Cerebellum (tissue), 4 donors: ENCODE measurements at places on chromosomes 1 and 21. TPM values are rescaled to one million over a fixed set of nuclear protein-coding genes. Genes with fewer than 3 reads are reported as not detected.

GRCh38 chr1:119361205-119361604 is 7.4 kb upstream of the HAO2 start:
- no peak for DNase-seq

GRCh38 chr1:234368320-234369032 is 4.8 kb upstream of the COA6 start:
- DNase-seq, result no peak

GRCh38 chr1:94253456-94254017 is 16.2 kb upstream of the ARHGAP29 start:
- no peak for DNase-seq

DNA sequence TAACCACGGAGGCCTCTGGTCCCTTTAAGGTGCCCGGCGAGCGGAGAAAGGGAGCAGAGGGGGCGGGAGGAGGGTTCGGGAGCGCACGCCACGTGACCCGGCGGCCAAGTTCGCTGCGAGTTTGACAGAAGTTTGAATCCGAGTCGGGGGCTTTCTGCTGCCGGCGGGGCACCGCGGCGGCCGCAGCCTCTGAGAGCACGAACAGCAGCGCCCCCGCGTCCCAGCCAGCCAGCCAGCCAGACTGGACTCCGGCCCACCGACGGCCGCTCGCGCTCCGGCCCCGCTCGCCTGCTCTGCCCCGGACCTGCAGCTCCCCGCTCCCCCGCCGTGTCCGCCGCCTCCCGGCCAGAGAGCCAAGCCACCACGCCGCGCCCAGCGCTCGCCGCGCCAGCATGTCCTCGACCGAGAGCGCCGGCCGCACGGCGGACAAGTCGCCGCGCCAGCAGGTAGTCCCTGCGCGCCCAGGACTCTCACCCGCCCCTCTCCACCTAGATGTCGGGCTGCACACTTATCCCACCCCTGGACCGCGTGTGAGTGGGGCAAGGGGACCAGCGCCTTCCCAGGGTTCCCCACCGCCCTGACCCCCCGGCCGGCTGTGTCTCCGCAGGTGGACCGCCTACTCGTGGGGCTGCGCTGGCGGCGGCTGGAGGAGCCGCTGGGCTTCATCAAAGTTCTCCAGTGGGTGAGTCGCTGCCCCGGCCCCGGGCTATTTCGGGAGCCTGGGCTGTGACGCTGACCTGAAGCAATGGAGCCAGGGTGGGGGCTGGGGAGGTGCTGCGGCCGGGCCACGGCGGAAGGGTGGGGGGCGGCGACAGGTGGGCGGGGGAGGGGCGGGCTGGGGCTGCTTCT is at the start of gene SYPL2:
TSS of gene SYPL2 (plus strand) at position 95 of the 849 bp plus-strand sequence. CDS start at position 393, 298 bp downstream.
- peak; percentile 39 for DNase-seq

GRCh38 chr1:67771749-67772148 is 61.5 kb downstream of the GNG12 start:
- DNase-seq, result no peak

DNA sequence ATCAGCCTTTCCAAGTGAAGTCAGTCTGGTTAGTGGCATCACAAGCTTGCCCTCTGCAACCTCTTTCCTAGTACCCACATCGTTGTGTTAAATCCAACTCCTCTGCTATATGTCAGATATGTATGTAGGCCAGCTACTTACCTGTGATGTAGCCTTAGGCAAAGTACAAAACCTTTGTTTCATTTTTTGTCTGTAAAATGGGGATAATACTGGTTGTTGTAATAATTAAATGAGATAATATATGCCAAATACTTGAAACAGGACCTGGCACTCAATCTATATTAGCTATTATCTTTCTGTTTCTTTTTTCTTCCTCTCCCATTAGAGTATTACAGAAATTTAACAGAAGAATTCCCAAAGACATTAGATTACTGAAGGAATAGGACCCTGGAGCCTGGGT is 1.2 kb downstream of the PCP4L1 start:
- no peak for DNase-seq

- no peak for DNase-seq
Observed at GRCh38 chr1:19074902-19075721, 118.6 kb upstream of the IFFO2 start.

- no peak for DNase-seq
Observed at GRCh38 chr1:116962987-116963639, 38.4 kb upstream of the CD101 start.

GRCh38 chr1:210189426-210189825 is 43.2 kb upstream of the SERTAD4 start:
- no peak for DNase-seq

The TTC3 gene
- 537 TPM for total RNA-seq

The A3GALT2 gene
- not detected for total RNA-seq

The INKA2 gene
- 15.9 TPM for total RNA-seq

The SLC16A4 gene
- 20.8 TPM for total RNA-seq

The PTPN22 gene
- 0.36 TPM for total RNA-seq
